ENCODE measurements at places on chromosomes 3 and 15.
A peak's percentile ranks its signal among the peaks of the same experiment; 100 is the strongest.

DNA sequence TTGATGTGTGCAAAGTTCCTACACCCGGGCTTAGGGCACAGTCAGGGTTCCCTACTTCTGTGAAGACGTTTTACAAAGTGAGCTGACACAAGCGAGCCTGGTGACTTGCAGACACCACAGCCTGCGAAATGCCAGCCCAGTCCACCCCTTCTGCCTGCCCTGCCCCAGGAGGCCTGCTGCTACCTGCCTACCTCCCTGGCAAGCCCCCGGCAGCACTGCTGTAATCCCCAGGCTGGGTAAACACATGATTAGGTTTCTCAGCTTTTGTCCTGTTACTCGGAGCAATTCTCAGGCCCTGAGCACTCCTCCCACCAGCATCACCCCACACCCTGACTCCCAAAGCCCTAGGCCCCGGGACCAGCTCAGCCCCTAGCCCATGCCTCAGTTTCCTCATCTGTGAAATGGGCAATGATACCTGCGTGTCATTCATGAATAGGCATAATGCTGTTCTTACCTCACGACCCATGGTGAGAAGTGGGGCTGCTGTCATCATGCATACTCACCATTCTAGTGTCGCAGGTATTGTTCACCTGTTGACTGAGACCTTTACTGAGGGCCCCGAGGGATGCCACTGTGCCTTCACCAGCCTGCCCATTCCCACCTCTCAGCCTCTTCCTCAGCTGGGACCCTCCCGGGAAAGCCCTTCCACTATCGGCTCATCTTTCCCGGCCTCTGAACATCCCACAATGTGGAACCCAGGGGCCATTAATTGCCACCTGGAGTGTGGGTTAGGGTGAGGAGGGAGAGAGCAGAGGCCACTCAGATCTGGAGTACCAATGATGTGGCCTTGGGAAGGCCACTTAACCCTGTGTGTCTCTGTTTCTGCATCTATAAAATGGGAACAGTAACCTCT lies 31.5 kb upstream of the SLC6A6 start:
- DNase-seq = no peak

GRCh38 chr15:28960979-28961378 lies 75.2 kb downstream of the APBA2 start:
- no peak for DNase-seq

DNA sequence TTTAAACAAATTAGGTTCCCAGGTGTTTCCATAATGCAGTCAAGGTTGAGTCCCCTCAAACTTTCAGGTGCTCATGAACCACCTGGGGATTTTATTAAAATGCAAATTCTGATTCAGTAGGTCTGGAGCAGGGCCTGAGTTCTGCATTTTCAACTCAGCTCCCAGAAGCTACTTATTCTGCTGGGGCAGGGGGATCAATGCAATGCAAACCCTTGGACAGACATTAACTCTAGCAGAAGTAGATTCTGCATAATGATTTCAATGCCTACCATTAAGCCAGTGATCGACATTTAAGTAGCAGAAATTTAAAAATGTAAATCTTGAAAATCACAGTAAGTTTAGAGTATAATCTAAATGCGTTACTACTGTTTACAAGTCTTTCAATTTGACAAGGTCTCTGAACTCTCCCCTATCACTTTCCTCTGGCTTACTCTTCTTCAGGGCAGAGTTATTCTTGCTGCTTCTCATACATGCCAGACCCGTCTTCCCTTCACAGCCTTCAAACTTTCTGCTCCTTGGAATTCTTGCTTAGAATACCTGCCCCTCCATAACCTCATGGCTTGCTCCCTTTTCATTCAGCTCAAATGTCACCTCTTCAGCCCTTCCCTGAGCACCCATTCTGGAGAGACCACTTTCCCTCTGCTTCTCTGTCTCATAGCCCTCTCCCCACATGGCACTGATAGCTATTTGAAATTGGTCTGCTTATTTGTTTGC lies 19.3 kb upstream of the DPPA4 start:
- DNase-seq = no peak

- no peak for DNase-seq
These were observed 61.1 kb downstream of the TIPARP start for GRCh38 chr3:156735471-156735870.

DNA sequence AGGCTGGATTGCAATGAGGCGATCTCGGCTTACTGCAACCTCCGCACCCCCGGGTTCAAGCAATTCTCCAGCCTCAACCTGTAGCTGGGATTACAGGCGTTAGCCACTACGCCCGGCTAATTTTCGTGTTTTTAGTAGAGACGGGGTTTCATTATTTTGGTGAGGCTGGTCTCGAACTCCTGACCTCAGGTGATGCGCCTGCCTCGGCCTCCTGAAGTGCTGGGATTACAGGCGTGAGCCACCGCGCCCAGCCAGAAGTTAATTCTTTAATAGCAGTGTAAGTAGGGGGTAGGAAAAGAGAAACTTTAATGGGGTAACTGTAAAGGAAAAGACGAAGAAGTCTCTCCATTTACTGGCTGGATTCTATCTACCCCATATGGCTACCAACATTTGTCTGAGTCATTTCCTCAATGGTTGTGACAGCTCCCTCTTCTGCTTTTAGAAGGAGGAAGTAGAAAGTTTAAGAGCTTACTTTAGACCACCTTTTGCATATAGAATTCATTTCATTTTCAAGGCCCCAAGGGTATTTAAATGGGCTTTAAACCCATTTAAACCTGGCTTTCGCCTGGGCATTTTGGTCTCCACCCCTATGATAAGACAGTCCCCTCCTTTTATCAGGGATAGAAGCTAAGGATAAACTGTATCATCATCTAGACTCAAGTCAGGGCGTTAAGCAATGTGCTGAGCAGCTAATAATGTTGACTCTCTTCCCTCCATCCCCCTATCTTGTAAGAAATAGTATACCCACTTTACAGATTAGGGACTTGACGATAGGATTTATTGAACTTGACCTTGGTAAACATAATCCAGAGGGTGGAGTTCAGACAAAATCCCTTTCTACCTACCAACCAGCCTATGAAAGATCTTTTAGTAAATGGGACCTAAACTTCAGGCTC lies 1.1 kb upstream of the CDV3 start:
- DNase-seq = no peak

GRCh38 chr3:28586325-28586724 lies 237.7 kb upstream of the AZI2 start:
- no peak for DNase-seq

GRCh38 chr3:141289228-141289772 lies 57.7 kb downstream of the PXYLP1 start:
- no peak for DNase-seq

GRCh38 chr15:69056365-69056764 lies 41.9 kb downstream of the NOX5 start:
- DNase-seq = no peak

GRCh38 chr3:43399034-43399433 lies 112.7 kb downstream of the SNRK start:
- no peak for DNase-seq

DNA sequence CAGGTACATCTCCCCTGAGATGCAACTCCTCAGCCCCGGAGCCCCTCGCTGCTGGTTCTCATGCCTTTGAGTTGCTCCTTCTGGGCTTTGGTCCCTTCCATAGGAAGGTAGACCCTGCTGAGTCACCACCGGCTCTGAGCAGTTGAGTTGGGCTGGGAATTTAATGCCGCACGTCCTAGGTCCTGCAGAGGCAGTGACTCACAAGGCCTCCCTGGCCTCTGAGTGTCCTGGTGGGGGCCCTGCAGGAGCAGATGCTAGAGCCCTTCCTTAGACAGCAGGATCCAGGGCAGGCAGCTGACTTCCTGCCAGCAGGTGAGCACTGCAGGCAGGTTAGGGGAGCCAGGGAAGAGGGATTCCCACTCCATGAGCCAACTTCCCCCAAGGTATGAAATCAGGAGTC lies 5.5 kb upstream of the NTRK3 start:
- no peak for DNase-seq

DNA sequence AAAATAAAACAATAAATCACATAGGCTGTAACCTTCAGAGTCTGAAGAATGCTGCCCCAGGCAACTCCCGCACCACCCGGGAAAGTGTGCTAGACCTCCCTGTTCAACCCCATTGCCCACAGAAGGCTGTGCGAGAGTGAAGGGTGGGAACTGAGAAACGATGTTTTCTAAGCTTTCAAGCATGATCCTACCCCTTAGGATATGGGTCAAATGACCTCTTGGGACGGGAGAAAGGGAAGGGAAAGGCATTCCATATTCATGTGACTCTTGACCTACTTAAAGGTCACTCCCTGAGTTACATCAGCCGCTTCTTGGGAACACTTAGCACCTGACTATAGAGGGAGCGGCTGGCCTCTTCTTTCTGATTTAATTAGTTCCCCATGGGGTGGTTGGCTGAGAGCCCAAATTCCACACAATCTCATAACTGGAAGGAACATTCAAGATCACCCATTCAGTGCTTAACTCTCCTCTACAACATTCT lies 114.7 kb upstream of the SLC24A5 start:
- no peak for DNase-seq

DNA sequence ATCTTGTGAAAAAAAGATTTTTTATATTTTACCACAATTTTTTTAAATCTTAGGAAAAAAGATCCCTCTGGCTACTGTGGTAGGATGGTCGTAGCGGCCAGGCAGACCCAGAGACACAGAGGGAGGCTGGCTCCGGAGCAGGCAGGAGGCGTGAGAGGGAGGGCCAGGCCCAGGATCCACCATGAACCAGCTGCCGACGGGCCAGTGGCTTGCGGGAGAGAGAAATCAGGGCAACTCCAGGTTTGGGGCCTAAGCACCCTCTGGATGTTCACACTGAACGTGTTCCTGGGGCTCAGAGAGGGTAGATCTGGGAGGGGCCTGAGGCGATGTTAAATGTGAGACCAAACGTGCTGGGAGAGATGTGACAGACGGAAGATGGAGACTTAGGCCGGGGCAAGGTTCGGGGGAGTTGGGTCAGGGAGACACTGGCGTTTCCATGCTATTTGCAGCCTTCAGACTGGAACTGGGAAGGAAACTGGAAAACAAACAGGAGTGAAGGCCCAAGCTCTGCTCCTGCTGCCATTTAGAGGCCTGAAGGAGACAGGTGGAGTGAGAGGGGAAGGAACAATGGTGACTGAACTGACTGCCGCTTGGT lies 1.6 kb upstream of the VILL start:
- DNase-seq = no peak

GRCh38 chr3:100400419-100400779 lies 490 bp downstream of the TOMM70 start:
- peak; percentile 9 for DNase-seq

- DNase-seq = no peak
These were observed 1.1 kb downstream of the UCN2 start for GRCh38 chr3:48562367-48563095.

- no peak for DNase-seq
These were observed 45.1 kb downstream of the DAPK2 start for GRCh38 chr15:64001148-64001547.

DNA sequence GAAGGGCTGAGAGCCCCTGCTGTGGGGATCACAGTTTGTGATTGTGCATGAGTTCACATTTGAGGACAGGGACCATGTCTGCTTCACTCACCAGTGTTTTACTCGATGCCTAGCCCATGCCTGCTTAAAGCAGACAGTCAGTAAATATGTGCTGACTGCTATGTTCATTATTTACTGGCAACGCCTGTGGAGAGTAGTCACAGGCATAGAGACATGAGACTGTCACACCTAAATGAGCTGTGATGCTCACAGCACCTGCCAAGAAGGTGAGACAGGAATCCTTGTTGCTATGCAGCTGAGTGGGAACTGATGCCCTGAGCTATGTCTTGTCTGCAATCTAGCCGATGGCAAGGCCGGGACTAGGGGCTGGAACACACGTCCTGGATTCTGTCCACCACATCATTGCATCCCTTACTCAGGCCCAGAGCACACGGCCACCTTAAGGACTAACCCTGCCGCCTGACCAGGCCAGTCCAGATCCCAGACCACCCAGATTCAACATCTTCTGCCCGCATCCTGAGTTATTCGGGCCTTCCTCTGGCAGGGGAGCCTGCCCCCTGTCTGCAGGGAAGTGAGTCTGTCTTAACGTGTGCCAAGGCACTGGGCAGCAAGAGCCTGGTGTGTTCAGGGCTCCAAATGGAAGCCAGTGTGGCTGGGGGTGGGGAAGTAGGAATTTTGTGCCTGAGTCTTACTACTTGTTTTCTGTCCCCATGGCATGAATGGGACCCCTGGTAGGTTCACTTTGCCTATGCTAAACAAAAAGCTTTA lies 44.8 kb downstream of the FGD5 start:
- no peak for DNase-seq

DNA sequence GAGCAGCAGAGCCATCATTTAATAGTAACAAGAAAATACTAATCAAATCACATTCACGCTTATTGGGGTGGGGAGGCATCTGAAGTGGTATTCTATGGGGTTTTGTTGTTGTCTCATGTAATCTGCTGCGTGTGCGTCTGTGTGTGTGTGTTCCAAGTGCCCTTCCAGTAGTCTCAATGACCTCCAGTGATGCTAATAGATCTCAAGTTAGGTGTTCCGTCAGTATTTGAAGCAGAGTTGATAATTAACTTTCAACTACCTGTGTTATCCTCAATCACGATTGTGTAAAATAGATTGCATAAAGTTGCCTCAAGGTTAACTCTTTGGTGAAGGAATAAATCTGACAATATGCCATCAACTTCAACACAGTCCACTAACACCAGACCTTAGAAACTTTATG lies 375.0 kb downstream of the MECOM start:
- DNase-seq = no peak
